ENCODE measurements at places on chromosomes 1 and 21.

GRCh38 chr1:183571678-183572268, 18.5 kb downstream of the NCF2 start:
- no peak for DNase-seq

DNA sequence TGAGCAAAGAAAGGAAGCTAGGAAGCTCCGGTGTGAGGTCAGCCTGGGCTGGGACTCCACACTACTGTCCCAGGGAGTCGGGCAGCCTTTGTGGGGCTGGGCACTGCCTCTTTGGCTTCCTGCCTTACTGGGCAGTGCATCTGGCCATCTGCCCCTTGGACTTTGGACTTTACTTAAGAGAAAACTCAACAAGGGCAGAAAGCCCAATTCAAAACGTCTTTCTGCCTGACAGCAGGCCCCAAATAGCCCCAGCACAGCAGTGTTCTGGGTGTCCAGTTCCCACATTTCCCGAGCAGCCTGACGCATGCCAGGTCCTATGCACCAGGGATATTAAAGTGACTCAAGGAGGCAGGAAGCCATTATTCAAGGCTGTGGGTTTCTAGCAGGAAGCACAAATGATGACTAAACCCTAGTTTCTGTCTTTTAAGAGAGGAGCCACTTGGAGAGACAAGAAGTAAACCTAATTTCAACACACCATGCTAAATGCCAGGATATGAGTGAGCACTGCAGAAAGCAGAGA, 37.9 kb upstream of the EDEM3 start:
- DNase-seq = peak; percentile 23

GRCh38 chr1:154448331-154448811, 43.2 kb downstream of the IL6R start:
- no peak for DNase-seq

DNA sequence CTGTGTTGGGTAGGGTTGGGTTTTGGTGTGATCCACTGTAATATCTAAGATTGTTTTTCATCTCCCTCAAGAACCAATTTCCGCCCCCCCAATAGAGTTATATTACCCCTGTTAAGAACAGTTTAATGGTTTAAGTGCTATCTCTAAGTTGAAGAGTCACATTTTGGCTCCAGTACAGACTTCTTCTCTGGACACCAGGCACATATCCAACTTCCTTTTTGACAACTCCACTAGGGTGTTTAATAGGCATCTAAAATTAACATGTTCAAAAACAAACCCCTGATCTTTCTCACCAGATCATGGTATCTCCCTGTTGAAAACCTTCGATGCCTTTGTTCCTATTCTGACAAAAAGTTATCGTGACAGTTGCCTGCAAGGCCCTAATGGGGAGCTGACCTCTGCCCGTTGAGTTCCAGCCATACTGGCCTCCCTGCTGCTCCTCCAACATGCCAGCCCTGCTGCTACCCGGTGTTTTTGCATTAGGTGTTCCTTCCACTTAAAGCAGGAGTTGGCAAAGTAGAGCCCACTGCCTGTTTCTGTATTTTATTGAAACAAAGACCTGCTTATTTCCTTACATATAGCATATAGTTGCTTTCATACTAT, 18.6 kb downstream of the USP24 start:
- DNase-seq = no peak

- no peak for DNase-seq
Observed at GRCh38 chr1:44168520-44169098, 27.2 kb upstream of the KLF18 start.

DNA sequence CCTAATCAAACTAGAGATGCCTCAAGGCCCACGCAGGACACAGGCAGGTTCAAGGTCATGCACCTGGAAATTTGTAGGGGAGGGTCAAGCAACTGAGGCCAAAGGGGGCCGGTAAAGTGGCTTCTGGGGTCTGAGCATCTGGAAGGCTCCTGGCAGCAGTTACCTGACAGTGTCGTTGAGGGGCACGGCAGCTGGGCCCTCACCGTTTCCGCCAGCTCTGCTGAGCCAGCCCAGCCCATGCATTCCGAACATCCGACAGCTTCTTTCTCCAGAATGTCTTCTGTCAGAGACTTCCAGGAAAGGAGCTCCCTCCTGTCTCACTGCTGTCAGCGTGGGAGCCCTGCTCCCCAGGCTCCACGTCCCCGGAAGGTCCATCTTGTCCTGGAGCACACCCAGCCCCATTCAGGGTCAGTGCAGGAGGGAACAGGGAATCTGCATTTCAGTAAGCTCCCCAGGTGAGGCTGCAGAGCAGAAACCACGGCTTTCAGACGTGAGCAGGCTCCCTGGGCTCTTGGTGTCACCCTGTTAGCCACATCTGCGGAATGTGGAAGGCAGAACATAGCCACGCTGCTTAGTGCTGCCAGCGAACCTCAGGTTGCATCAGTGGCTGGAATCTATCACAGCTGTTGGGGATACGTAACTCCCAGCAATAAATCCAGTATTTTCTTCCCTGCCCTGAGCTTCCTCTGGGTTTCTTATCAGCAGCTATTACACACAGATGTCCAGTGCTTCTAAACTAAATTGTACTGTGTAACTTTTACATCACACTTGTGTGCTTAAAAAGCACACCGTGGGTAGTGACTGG, 36.3 kb upstream of the FAM3B start:
- no peak for DNase-seq

DNA sequence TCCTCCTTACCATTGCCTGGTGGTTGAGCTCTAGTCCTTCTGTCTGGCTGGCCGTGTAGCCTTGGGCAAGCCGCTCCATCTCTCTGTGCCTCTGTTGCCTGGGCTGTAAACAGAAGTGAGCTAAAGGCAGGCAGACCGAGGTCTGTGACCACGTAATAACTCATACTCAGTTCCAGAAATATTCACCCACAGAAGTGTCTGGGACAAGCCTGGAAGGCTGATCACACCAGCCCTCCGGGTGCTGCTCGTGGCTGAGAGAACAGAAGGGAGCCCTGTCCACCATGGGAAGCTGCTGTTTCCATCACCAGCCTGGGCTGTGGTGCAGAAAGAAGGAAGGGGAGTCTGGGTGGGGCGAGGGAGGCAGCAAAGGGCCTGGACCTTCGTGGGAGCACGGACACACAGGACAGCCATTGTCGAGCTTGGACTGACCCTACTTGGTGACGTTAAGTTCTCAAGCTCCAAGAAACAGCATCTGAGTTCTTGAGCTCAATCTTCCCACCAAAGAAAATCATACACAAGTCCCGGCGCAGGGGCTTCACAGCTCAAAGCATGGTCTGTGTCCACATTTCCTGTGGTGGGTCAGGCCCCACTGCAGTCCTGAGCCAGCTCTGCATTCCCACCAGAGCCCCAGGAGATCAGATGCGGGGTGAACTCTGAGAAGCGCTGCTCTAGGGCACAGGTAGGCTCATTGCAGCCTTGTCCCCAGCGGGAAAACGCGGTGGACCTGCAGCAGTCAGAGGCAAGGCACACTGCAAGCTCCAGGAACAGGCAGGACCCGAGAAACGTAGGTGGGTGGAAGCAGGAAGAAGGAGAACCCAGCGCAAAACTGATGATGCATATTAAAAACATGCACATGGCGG, 61.8 kb downstream of the RUNX3 start:
- DNase-seq = no peak

GRCh38 chr1:228913626-228914414, 178.5 kb downstream of the RHOU start:
- DNase-seq = peak; percentile 7

GRCh38 chr1:9186082-9186859, 48.3 kb upstream of the H6PD start:
- DNase-seq = no peak

- no peak for DNase-seq
Observed at GRCh38 chr1:78289603-78290002, 201.2 kb upstream of the PTGFR start.

DNA sequence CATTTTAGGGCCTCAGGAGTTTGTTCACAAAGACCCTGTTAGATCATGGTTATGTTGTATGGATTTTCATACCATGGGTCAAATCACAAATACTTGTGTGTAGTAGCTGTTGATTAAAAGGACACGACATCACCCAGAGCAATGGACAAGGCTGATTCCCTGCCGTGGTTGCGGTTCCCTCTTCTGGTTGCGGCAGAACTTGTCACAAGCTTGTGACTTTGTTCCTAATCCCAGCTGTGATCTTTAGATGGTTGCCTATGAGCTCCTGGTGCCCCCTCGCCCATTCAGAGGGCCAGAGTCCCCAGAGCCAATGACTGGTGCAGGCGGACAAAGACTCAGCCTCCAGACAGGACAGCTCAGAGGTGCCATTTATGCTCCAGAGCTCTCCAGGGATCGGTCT, 11.8 kb upstream of the SDHB start:
- DNase-seq = no peak

DNA sequence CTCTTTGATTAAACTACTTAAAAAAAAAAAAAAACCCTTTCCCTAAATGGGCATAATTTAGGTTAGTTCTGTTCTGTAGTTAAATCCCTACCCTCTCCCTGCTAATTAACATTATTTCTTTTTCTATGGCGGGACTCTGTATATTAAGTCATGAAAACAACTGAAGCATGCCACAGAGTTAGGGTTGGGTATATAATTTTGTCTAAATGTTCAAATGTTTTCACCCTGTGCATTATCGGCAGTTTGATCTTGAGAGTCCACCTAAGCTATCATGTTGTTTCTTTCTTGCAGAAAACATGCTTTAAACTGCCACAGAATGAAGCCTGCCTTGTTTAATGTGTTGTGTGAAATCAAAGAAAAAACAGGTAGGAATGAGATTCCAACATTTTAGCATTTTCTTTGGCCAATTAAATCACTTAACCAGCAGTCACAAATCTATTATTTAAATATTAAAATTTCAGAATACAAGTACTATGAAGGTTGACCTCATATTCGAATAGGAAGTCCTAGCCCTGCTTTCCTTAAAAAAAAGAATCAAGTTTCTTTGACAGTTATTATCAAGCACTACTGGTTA, 4.0 kb downstream of the PBX1 start:
- no peak for DNase-seq

DNA sequence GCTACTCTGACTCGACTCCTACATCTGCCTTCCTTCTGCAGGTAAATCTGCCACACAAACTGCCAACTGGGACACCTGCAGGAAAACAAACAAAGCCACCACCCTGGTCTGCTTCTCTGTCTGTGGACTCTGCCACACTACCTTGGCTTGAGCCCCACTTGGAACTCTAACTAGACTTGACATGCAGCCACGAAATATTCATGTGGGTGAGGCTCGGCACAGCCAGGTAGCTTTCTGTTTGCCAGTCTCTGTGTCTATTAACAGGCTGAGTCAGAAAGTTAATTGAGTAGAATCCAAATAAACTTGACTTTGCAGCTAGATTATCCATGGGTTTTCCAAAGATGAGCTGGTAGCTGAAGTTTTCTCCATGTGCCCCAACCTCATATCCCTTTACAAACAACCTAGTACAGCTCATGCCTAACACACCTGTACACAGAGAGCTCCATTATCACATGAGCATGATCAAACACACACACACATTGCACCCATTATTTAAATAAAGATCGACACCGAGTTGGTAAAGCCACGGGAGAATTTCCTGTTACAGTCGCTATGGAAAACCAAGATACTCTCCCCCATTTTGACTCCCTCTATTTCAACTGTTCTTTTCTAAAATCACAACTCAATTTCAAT, 808 bp downstream of the C1orf116 start:
- DNase-seq = no peak

DNA sequence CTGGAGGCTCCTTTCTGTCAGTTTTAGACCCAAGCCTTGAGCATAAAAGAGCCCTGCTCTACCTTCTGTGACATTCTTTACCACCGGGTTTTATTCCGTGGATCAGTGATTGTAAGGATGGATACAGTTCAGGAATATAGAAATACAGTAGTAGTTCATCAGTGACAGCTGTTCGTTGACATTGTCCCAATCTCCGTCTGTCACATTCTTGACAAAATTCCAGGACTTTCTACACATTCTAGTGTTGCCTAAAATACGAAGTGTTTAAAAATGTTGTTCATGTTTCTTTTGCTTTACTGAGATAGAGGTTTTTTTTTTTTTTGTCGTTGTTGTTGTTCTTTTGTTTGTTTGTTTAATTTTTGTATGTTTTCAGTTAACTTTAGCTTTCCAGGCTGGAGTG, 29.9 kb downstream of the MAP10 start:
- DNase-seq = no peak

DNA sequence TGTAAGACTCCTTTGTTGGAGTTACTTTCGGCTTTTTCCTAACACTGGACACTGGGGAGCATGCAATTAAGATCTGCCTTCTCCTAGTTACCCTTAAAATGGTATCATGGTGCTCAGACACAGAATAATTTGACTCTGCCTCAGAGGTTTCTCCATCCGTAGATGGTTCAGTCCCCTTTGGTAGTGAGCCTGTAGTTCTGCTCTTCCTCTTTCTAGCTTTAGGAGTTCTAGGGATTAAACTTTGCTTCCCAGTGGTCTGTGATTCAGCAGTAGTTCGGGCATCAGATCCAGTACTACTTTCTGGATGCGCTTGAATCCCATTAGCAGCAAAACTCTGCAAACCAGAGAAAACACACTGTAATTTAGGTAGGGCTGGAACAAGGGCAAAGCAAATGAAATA, 1.5 kb downstream of the DNTTIP2 start:
- DNase-seq = no peak

DNA sequence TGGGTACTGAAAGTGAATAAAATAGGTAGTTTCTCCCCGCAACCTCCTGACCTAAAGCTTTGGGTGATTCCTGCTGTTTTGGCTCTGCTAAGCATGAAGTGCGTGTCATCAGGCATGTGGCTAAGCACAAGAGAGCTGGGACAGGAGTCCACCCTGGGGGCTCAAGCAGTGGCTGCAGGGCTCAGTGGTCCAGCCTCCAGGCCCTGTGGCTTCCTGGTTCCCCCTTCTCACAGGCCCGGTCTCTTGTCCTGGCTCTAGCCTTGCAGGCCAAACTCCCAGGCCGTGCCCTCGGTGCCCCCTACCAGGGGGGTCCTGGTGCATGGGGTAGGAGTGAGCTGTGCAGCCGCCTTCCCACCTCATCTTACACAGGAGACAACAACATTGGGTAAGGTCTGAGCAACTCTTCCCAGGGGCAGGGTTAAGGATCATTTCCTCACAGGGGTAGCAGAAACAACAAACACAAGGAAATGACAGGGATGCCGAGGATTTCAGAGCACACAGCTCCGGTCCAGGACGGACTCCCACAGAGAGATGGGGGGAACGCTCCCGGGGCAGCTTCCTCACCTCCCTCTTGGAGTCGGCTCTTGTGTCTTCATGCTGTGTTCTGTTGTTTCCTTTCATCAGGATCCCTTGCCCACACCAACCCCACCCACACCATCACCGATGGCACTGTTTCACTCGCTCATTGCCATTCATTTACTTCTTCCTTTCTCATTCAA, 19.8 kb upstream of the SLC2A1 start:
- no peak for DNase-seq

GRCh38 chr1:89310976-89311375, 38.3 kb upstream of the GBP5 start:
- no peak for DNase-seq

All from hippocampal formation (tissue), 2 donors.